Caudate nucleus (tissue), 63 donors: ENCODE measurements at places on chromosomes 4 and X.

- DNase-seq: no peak
These were observed 13.5 kb downstream of the PRKX start for GRCh38 chrX:3699821-3700381.

DNA sequence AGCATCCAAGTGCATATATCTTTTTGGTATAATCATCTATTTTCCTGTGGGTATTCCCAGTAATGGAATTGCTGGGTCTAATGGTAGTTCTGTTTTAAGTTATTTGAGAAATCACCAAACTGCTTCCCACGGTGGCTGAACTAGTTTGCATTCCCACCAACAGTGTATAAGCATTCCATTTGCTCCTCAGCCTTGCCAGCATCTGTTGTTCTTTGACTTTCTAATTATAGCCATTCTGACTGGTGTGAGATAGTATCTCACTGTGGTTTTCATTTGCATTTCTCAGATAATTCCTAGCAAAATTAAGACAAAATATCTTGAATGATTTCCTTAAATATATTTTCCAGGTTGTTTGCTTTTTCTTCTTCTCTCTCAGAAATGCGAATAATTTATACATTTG is 341.1 kb downstream of the GBA3 start:
- DNase-seq: no peak

DNA sequence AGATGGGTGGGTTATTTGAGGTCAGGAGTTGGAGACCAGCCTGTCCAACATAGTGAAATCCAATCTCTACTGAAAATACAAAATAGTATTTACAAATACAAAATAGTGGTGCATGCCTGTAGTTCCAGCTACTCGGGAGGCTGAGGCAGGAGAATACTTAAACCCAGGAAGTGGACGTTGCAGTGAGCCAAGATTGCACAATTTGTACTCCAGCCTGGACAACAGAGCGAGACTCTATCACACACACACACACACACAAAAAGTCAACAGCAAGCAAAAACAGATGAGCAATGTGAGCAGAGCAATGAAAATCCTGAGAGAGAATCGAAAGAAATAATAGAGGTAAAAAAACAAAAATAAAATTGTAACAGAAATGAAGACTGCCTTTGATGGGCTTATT is 168.8 kb downstream of the PCDH18 start:
- DNase-seq: no peak

GRCh38 chr4:46389301-46389775 is 590 bp downstream of the GABRA2 start:
- DNase-seq: no peak

GRCh38 chr4:5215321-5215720 is 164.0 kb downstream of the STK32B start:
- no peak for DNase-seq
